ENCODE measurements at places on chromosomes 4 and X. TPM values are rescaled to one million over a fixed set of nuclear protein-coding genes. Genes with fewer than 3 reads are reported as not detected.

TGIF2LX gene
- not detected for total RNA-seq

DNA sequence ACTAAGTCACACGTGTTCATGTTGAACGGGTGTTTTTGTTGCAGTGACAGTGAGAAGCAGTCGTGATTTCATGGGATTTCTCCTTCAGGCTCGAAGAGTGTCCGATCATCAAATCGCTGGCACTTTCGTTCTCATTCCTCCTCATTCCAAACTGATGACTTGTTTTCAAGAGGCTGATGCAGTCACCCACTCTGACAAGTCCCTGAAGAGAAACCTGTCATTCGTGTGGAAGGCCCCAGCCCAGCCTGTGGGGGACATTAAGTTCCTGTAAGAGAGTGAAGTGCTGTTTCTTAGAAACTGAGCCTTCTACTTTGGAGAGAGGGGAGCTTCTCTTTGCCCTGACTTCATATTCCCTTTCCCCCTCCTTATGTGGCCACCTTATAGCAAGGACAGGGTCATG is 8.0 kb downstream of the REELD1 start:
- DNase-seq: no peak

DNA sequence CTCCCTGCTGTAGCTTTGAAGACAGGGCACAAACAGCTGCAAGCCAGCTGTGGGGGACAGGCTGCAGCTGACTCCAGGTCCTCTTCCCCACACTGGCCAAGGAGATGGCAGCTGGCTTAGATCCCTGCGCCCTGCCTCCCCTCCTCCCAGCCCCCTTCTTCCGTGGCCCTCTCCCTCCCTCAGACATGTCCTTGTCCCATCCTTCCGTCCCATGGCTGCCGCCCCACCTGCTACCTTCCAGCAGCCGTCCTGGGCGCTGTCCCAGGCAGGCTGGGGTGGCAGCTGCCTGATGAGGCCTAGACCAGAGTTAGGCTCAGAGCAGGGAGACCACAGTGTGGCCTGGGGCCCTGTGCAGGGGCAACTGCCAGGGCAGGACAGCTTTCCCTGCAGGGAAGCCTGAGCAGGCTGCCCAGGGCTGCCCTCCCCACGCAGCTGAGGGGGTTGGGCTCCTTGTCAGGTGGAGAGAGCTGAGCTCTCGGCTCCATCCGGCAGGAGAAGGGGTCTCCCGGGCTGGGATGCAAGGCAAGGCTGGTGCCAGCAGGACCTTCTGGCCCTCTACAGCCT is 3.3 kb upstream of the BGN start:
- DNase-seq: no peak

HPGDS gene
- total RNA-seq: 0.30 TPM

- DNase-seq: no peak
Measured at GRCh38 chr4:26420913-26421312, 69.4 kb downstream of the CCKAR start.

TEC gene
- total RNA-seq: 1.4 TPM

MBNL3 gene
- 4.6 TPM for total RNA-seq

SPANXN3 gene
- not detected for total RNA-seq

GRCh38 chrX:46072791-46073190 is 472.4 kb downstream of the ZNF674 start:
- no peak for DNase-seq

PARM1 gene
- total RNA-seq: 12.6 TPM

- no peak for DNase-seq
Measured at GRCh38 chrX:46681849-46682248, 77.1 kb downstream of the SLC9A7 start.

- no peak for DNase-seq
Measured at GRCh38 chrX:146755214-146755613, 54.4 kb upstream of the CXorf51B start.

All from ovary (tissue), 10 donors.